ENCODE measurements at places on chromosomes 3 and 15.

GRCh38 chr3:179961703-179962078 lies 75.0 kb downstream of the PEX5L start:
- H3K36me3 ChIP-seq, result no peaks in the 10 kb centered on the region
- H3K4me1 ChIP-seq, result peaks cover 37% of the 10 kb centered on the region
- peak overlapping the region; percentile 40 for H3K4me3 ChIP-seq

GRCh38 chr3:184042617-184043016 lies 10.2 kb upstream of the HTR3C start:
- peaks cover 5% of the 10 kb centered on the region for H3K4me1 ChIP-seq
- no peak overlapping the region for H3K4me3 ChIP-seq
- H3K27ac ChIP-seq, result no peak overlapping the region
- H3K36me3 ChIP-seq, result no peaks in the 10 kb centered on the region
- peaks cover 21% of the 10 kb centered on the region for H3K27me3 ChIP-seq

DNA sequence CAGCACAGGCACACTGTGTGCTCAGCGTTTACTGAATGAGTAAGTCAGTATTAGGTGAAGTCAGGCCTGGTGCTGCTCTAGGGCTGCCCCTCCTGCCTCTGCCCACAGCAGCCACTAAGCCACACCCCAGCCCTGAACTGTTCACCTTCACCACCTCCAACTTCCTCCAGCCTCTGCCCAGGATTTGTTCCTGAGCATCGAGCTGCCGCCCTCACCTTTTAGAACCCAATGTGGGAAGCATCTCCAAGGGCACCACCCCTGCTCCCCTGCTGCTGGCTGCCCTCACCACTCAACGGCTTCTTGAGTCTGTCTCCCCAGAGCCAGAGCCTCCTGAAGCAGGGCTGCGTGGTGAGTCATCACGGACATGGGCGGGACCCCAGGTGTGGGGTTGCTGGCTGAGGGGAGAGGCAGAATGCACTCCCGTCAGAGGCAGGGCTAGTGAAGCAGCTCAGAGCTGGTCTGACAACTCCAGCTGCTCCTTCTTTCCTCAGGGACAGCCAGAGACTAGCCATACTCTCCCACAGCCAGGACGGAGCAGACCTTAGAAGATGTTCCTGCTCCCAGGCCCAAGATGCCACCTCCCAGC lies 5.8 kb downstream of the HYAL2 start:
- H3K27ac ChIP-seq, result peak overlapping the region; percentile 94
- DNase-seq, result no peak
- H3K4me3 ChIP-seq, result no peak overlapping the region
- peaks cover 52% of the 10 kb centered on the region for H3K4me1 ChIP-seq

DNA sequence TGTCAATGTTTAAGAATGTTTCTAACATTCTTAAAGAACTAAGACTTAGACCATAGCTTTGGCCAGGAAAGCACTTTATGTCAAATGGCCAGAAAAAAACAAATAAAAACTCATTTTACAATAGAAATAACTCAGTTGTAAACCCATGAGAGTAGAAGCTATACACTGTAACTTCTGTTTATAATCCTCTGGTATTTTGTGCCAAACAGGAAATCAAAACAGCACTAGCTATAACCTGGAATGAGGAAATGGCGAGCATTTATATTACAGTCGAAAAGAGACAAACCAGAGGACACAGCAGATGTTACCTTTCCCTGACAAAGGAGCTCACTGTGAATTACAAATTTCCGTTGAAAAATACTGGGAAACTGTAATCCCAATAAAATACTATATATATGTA lies 10.3 kb downstream of the GK5 start:
- no peaks in the 10 kb centered on the region for H3K27me3 ChIP-seq
- no peak for DNase-seq
- no peak overlapping the region for H3K4me3 ChIP-seq
- H3K4me1 ChIP-seq, result peaks cover 7% of the 10 kb centered on the region
- H3K27ac ChIP-seq, result no peak overlapping the region
- peaks cover 25% of the 10 kb centered on the region for H3K36me3 ChIP-seq

- DNase-seq, result no peak
- peak overlapping the region; percentile 86 for H3K27ac ChIP-seq
- no peaks in the 10 kb centered on the region for H3K36me3 ChIP-seq
- no peaks in the 10 kb centered on the region for H3K4me1 ChIP-seq
- H3K27me3 ChIP-seq, result peaks cover 23% of the 10 kb centered on the region
- no peak overlapping the region for H3K4me3 ChIP-seq
These were observed 67.0 kb downstream of the RAB11A start for GRCh38 chr15:65936282-65936681.

DNA sequence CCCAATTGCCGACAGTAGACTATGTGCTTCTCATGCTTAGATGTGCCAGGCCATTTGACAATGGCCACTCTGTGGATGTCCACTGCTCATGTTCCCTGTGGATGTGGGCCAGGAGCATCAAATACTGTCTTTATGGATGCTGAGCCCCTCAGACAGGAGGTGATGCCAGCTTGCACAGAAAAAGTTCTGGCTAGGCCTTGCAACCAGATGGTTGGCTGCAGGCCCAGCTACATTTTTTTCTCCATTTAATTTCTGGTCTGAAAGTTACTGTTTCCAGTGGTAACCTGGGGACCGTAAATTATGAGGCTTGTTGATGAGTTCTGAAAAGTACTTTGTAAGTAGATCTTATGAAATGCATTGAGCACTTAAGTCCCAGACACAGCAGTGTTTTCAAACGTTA lies 228.5 kb downstream of the CHL1 start:
- no peaks in the 10 kb centered on the region for H3K27me3 ChIP-seq
- H3K36me3 ChIP-seq, result no peaks in the 10 kb centered on the region
- H3K4me3 ChIP-seq, result no peak overlapping the region
- H3K27ac ChIP-seq, result no peak overlapping the region
- no peak for DNase-seq

DNA sequence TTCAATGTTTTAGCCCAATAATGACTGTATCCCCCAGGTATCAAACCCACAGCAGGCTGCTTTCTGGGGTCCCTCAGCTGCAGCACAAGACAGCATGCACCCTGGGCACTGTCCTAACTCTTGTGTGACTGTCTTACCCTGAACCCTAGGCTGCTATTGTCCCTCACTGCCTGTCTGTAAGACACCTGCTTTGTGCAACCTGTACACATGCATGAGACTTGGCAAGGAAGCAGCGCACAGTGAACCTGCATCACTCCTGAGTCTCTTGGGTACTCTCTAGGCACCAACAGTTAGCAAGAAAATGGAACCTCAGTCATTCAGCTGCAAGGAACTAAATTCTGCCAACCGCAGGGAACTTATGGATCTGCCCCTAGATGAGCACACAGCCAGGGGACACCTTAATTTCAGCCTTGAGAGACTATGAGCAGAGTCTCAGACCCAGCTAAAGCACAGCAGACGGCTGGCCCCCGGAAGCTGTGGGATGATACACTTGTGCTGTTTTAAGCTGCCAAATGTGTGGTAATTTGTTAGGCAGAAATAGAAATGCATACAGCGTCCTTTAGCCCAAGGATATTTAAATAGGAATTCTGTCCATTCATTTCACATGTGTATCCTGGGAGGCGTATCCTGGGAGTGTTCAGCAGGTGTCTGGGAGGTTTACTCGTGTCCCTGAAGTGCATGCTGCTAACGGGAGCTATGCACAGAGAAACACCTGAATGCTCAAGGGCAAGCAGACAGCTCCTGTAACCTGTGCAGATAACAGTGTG lies 223.8 kb downstream of the KLF13 start:
- no peak overlapping the region for H3K27ac ChIP-seq
- H3K36me3 ChIP-seq, result no peaks in the 10 kb centered on the region
- H3K4me3 ChIP-seq, result no peak overlapping the region
- H3K4me1 ChIP-seq, result no peaks in the 10 kb centered on the region
- peaks cover 9% of the 10 kb centered on the region for H3K27me3 ChIP-seq

DNA sequence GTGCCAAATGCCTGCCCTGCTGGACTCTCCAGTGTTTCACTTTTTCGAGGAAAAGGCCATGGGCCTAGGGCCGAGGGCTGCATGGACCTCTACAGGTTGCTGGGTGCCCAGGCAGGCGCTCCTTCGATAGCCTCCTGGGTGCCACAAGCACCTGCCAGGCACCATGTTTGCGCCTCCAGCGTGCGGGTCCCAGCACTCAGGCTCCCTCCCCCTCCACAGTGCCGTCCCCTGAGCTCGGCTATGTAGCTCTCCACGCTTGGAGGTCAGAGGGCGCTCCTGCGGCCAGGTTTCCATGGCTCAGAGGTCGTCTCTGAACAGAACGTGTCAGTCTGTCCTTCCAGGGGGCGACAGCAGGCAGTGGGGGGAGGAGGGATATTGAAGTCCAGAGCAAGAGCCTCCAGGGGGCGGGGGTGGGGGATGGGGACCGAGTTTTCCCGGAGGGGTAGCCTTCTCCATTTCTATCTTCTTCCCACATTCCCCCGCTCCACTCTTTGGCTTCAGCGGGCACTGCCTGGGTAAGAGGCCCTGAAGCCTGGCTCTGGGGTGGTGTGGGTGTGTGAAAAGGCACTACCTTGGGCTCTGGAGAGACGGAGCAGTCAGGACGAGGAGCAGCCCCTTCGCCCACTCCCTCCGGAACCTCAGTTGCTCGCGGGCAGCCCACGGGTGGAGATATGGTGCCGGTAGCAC lies 3.6 kb downstream of the ONECUT1 start:
- H3K4me1 ChIP-seq, result peaks cover 30% of the 10 kb centered on the region
- H3K4me3 ChIP-seq, result peak overlapping the region; percentile 71
- H3K27me3 ChIP-seq, result peaks cover 99% of the 10 kb centered on the region
- H3K27ac ChIP-seq, result no peak overlapping the region
- H3K36me3 ChIP-seq, result no peaks in the 10 kb centered on the region
- peak; percentile 22 for DNase-seq

DNA sequence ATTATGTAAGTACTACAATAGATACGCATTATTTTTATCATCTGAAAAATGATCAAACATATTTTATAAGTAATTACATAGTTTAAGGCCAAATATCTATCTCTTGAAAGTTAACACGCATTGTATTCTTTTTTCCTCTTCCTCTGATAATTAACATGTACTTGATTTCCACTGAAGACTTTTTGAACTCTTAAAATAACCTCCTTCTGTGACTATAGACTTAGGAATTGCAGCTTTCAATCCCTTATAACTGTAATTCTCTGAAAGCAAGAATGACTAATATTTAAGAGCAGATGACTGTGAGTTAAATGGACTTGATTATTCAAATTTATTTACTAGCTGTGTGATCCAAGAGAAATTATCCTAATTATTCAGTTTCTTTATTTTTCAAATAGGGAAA lies 730.6 kb upstream of the NECTIN3 start:
- DNase-seq, result no peak
- no peak overlapping the region for H3K4me3 ChIP-seq
- no peaks in the 10 kb centered on the region for H3K27me3 ChIP-seq
- H3K36me3 ChIP-seq, result no peaks in the 10 kb centered on the region
- no peak overlapping the region for H3K27ac ChIP-seq
- H3K4me1 ChIP-seq, result peaks cover 6% of the 10 kb centered on the region

- H3K36me3 ChIP-seq, result no peaks in the 10 kb centered on the region
- peaks cover 18% of the 10 kb centered on the region for H3K27me3 ChIP-seq
- peaks cover 60% of the 10 kb centered on the region for H3K4me1 ChIP-seq
- DNase-seq, result no peak
- H3K27ac ChIP-seq, result no peak overlapping the region
- H3K4me3 ChIP-seq, result no peak overlapping the region
These were observed 1.1 kb downstream of the FAM107A start for GRCh38 chr3:58575971-58576652.

DNA sequence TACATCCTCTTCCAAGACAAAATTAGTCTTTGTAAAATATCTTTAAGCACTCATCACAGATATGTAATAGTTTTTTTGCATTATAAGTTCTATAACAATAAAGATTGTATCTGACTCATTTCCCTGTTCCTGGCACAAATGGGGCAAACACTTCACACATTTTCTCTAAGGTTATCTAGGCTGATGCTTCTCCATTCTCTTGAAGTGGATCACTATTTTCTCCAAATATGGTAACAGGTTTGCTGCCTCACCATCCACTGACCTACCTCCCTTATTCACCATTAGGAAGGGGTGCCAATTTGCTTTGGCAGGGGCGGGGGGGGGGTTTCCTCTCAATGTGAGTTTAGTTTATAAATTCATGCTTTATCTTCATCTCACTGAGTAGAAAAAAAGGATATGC lies 767.7 kb upstream of the LMCD1 start:
- H3K27me3 ChIP-seq, result no peaks in the 10 kb centered on the region
- no peak overlapping the region for H3K4me3 ChIP-seq
- no peaks in the 10 kb centered on the region for H3K4me1 ChIP-seq
- H3K27ac ChIP-seq, result no peak overlapping the region
- H3K36me3 ChIP-seq, result no peaks in the 10 kb centered on the region

DNA sequence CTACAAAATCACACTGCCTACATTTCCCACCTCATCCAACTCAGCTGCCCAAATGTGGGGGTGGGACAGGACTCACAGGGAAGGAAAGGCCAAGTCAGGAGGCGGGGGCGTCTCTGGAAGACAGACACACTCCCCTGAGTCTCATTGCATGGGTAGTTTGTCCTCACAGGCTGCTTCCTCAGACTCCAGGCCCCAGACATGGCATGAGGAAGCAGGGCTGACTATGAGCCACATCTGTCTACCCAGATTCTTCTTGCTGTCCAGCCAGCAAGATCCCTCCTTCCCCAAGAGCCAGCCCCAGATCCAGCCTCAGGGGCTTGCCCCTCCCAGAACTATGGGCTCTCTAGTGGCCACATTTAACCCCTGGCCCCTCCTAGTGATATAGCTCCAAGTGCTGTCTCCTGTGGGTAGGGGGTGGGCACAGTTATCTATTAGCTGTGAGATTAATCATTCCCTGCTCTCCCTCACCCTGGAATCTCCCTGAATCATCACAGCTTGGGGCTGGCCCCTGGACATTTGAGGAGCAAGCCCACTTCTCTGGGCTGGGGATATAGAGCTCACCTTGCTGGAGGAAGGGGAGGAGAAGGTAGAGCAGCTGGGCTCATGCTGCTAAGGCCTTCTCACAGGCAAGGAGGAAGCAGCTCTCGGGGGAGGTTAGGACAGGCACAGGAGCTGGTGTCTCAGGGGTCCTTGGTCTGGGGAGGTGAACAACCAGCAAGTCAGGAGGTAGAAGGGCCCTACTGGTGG lies 2.1 kb upstream of the CCDC33 start:
- H3K27me3 ChIP-seq, result peaks cover 4% of the 10 kb centered on the region
- DNase-seq, result no peak
- H3K27ac ChIP-seq, result no peak overlapping the region
- H3K4me1 ChIP-seq, result peaks cover 72% of the 10 kb centered on the region

DNA sequence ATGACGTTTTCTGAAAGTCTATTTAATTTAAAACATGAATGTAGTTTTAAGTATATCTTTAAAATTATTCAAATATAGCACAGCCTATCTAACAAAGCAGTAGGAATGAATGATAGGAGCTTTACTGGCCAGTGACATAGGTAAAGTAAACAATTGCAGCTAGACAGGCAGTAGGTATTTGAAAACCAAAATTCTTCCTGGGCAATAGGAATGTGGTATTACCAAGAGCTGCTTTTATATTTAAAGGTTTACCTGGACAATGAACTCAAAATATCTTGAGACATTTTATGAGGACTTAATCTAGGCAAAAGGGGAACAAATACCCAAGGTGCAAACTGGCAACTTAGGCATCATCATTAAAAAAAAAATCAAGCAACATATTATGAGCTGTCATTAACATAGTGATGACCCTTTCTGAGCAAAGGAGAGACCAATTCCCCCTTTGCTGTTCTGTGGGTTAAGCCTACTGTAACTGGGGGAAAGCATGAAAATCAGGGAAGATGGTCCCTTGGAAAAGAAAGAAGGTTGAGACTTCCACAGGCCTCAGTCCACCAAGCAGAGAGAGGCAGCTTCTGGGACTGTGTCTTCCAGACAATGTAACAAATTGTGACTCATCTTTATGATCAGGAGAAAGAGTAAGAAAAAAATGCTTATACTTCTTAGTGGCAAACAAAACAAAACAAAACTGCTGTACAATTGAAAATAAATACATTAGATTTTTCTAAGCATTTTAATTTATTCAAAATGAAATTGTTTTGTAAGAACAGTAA lies 12.9 kb downstream of the ISL2 start:
- no peak overlapping the region for H3K27ac ChIP-seq
- peaks cover 80% of the 10 kb centered on the region for H3K27me3 ChIP-seq
- H3K4me1 ChIP-seq, result peaks cover 14% of the 10 kb centered on the region
- no peak overlapping the region for H3K4me3 ChIP-seq
- no peaks in the 10 kb centered on the region for H3K36me3 ChIP-seq
- no peak for DNase-seq

Data from nephron progenitor cell (in vitro differentiated cells).